ENCODE measurements at places on chromosomes 6 and 20. TPM values are rescaled to one million over a fixed set of nuclear protein-coding genes. Genes with fewer than 3 reads are reported as not detected.

DNA sequence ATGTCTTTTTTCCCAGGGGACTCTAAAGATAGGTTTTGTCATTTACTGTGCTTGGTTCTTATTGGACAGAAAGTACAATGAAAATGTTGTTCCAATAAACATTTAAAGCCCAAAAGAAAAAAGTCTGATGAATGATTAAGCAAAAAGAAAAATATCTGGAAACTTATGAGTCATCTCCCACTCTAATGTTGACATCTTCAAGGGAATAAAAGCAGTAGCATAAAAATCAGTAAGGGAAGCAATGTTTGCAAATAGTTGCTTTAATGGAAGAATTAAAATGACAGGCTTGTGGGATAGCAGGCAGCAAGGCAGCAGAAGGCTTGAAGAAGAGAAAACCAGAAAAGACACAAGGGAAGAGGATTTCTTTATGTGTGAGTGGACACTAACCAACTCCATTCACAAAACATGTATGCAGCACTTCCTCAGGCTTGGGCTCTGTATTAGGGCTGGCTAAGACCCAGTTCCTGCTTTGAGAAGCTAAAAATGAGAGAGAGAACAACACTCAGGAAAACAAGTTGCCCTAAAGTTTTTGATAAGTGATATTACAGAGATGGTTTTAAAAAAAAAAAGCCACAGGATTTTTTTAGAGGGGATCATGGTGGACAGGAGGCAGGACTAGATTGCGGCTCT lies 263.2 kb upstream of the NT5E start:
- DNase-seq: no peak

GRCh38 chr20:23266530-23267398 lies 83.8 kb upstream of the NXT1 start:
- no peak for DNase-seq

DNA sequence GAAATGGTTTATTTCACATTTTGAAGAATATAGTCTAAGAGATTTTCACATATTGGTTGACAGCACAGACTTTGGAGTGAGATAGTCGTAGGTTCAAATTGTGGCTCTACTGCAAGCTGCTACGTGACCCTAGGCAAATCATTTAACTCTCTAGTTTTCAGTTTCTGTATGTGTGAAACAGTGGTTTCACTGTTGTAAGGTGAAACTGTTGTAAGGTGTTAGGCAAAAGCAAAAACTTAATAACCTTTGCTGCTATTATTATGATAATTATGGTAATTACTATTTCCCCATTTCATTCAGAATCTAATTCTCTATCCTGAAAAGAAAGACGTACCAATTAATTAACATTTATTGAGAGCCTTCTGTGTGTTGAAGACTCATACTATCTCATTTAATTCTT lies 144.2 kb downstream of the REV3L start:
- no peak for DNase-seq

Gene PCSK2
- polyA plus RNA-seq: not detected

Gene MOG
- polyA plus RNA-seq: not detected
